ENCODE measurements at places on chromosomes 13 and 19.

GRCh38 chr13:40389081-40389641 is 277.3 kb downstream of the FOXO1 start:
- DNase-seq, result peak; percentile 69

GRCh38 chr13:24747248-24748060 is 16.5 kb upstream of the RNF17 start:
- no peak for DNase-seq

- DNase-seq, result no peak
Measured at GRCh38 chr13:32751340-32751739, 165.1 kb downstream of the PDS5B start.

DNA sequence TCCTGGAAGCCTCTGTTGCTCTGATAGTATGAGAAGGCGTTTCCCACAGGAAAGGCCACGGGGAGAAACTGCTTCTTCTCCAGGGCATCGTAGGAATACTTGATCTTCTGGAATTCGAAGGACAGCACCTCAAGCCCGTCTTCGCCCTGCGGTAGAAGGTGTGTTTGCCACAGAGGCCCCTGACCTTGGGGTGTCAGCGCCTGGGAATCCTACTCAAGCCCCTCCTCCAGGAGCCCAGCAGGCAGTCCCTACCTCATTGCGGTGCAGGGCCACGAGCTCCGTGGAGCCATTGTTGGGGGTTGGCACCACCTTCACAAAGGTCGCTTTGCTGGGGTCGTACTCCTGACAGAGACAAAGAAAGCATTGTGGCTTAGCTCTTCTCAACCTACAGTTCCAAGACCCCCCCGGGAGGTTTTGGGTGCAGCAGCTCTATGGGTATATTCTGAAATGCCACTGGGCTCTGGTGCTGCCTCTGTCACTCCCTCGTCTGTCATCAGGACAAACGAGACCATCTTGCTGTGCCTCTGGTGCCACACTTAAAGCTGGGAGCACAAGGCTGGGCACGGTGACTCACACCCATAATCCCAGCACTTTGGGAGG is 3.7 kb downstream of the ATP13A1 start:
- DNase-seq, result no peak

DNA sequence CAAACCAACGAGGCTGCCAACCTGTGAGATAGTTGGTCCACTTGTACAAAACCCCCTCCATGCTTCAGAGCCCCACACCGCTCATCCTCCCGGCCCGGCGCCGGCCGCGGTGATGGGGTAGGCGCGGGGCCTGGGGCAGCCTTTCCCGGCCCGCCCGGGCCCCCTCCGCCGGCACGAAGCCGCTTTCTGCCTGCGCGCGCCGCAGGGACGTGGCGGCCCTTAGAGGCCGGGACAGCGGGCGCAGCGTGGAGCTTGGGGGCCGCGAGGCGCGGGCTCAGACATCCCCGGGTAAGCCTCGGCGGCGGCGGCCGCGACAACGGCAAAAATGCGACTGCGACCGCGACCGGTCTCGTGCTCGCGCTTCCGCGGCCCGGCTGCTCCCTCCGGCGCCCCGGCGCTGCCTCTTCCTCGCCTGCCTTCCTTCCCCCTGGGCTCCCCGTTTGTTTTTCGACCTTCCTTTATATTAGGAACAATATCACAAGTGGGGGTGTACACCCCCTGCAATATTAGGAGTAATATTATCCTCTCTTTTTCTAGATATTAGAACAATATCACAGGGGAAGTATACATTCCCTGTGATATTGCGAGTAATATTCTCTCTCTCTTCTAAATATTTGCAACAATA is 53.9 kb upstream of the CEACAM21 start:
- peak; percentile 39 for DNase-seq

DNA sequence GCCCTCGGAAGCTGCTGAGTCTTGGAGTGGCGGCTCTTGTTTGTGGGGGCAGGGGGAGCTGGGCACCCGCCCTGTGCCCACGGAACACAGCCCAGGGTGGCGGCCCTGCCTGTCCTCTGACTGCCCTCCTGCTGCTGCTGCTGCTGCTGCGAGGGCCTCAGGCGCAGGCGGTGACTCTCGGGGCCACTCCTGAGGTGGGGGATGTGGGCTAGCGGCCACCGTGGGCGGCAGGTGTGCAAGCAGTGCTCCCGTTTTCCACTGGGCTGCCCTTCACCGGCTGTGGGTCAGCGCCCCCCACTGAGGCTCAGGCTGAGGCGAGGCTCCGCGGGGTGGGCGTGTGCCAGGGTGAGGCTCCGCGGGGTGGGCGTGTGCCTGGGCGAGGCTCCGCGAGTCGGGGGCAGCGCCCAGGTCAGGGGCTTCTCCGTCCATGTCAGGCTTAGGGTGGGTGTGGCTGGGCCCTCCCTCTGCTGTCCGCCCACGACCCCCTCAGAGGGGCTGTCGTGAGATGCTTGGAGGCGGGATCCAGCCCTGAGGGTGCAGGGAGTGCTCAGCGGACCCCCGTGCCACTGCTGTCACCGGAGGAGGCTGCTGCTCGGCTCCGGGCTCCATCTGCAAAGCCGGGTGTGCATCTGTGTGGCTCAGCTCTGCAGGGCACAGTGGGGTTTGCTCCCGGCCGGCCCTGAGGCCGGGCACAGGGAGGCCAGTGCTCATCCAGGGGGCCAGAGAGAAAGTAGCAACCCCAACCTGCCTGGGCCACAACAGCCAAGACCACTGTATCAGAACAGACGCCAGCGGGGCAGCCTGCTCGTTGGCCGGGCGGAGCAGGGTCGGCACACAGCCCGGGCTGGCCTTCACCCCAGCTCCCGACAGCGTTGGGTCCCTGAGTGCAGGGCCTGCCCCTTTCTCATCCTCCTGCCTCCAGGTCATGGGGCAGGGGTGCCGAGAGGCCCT is 14.5 kb downstream of the CSNK1G2 start:
- no peak for DNase-seq

DNA sequence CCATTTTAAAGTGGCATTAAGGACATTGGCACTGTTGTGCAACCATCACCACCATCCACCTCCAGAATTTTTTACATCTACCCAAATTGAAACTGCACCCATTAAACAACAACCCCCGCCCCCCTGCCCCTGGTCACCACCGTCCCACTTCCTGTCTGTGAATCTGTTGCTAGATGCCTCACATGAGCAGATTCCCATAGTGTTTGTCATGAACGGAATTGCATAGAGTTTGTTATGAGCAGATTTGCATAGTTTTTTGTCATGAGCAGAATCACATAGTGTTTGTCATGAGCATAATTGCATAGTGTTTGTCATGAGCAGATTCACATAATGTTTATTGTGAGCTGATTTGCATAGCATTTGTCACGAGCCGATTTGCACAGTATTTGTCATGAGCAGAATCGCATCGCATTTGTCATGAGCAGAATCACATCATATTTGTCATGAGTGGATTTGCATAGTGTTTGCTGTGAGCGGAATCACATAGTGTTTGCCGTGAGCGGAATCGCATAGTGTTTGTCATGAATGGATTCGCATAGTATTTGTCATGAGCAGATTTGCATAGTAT is 54.0 kb upstream of the GTF3A start:
- DNase-seq, result no peak

Data from CD8-positive, alpha-beta memory T cell (primary cell).